ENCODE measurements at places on chromosomes 6 and 20.

- no peak for DNase-seq
Observed at GRCh38 chr20:52247548-52247947, 56.0 kb upstream of the ZFP64 start.

DNA sequence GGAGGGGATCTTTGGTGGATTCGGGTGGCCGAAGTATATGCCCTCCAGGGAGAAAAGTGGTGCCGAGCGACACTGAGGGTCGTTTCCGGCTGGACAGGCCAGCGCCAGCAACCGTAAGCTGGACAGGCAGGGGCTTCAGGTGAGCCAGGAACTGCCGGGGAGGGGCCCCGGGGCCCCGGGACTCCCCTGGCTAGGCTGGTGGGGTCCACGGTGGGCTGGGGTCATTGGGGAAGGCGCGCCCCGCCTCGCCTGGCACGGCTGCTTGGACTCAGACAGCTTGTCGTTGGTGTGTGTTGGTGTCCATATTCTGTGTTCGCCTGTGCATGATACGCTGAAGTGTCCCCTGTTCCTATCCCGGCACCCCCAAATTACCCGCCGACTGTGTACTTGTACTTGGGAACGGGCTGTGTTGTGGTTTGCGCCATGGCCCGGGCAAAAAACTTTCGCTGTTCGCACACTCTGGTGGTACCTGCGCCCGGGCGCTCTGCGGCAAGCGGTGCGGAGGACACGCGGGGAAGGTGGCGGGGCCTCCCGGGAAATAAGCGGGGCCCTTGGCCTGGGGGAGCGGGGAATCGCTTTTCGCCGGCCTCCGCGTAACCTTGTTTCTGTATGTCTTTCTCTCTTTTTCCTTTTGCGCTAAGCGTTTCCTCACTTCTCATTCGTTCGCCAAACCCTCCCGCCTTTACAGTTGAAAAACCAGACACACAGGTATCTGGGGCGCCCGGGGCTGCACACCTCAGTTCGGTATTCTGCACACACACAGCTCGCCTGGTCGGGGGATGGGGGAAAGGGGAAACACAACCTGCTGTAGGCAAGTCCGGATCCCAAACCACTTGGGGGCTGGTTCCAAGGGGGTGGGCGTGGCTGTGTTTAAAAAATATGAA, 3.2 kb downstream of the GNAS start:
- no peak for DNase-seq

GRCh38 chr6:114042267-114043016, 71.5 kb upstream of the HDAC2 start:
- DNase-seq = no peak

DNA sequence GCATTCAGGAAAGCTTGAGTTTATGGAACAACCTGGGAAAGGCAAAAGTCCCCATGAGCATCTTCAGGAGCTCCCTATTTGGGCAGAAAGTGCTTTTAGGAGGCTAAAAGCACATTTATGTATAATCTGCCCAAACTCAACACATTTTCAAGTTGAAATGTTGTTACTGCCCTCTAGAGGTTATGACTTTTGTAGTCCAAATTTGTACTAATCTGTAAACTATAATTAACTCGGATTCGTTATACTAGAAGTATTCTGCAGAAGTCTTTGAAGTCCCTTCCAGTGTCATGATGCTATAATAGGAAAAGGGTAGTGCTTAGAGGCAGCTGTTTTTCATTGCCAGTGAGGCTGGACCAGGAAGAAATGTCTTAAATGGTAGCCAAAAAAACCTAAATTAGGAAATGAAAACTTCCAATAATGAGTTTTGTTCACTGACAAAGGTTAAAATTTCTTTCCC, 44.8 kb upstream of the EMILIN3 start:
- no peak for DNase-seq

- DNase-seq = no peak
Observed at GRCh38 chr6:16130932-16131387, 2.1 kb downstream of the MYLIP start.

GRCh38 chr20:7673841-7674240, 266.4 kb downstream of the HAO1 start:
- no peak for DNase-seq

GRCh38 chr6:106688177-106688951, 59.0 kb downstream of the QRSL1 start:
- DNase-seq = no peak

GRCh38 chr6:28643017-28643740, 117.5 kb downstream of the GPX5 start:
- no peak for DNase-seq

- no peak for DNase-seq
Observed at GRCh38 chr6:161100072-161100471, 108.5 kb downstream of the MAP3K4 start.

DNA sequence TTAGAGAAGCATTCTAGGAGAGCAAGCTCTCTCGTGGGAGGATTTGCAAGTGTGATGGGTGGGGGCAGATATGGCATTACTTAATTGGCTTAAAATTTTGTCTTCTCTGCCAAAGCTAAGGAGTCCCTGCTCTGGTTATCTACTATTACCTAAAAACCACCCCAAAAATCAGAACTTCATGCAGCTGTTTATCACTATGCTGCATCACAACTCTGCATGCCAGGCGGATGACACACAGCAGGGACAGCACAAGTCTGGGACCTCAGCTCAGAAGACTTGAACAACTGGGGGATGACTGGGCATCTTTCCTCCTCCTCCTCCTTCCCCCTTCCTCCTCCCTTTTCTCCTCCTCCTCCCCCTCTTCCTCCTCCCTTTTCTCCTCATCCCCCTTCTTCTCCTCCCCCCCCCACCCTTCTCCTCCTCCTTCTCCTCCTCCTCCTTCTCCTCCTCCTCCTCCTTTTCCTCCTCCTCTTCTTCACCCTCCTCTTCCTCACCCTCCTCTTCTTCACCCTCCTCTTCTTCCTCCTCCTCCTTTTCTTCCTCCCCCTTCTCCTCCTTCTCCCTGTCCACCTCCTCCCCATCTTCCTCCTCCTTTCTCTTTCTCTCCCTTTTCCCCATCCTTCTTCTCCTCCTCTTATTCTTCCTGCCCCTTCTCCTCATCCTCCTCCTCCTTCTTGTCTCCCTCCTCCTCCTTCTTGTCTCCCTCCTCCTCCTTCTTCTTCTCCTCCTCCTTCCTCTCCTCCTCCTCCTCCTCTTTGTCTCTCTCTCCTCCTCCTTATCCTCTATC, 218.6 kb upstream of the PMEPA1 start:
- no peak for DNase-seq

DNA sequence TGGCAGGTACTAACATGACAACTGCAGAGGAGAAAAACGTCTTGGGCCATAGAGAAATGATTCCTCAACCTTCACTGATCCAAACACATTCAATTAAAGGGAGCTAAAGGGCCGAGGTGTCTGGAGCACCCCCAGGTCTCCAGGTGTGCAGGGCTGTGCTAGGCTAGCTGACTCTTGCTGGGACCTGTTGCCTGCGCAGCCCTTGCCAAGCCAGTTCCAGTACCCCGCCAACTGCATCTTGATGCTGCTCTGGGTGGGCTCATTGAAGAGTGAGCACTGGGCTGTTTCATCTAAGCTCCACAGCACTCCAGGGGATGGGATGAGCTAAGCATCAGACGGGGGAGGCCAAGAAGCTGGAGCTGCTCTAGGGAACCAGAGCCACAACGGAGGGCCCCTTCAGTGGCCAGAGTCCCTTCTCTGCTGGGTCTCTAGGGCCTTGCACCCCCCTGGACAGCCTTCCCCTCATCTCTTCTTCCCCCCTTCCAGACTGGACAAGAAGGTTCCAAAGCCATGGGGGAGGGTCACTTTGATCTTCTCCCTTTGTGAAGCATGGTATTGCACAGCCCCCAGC, 15.9 kb downstream of the LEMD2 start:
- DNase-seq = no peak

DNA sequence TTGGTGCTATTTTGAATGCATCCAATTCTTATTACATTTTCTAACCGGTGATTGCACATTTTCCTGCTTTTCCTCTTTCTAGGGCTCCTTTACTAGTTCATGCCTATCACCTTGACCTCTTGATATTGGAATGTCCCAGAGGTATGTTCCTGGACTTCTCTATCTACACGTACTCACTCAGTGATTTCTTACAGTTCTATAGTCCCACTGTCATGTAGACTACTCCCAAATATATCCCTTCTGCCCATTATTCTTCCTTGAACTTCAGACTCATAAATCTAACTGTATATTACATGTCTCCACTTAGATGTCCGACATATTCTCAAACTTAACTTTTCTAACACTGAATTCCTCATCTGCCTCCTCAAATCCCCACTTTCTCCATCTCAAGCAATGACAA, 7.2 kb upstream of the AHI1 start:
- DNase-seq = no peak

- DNase-seq = no peak
Observed at GRCh38 chr20:21628800-21629199, 76.7 kb upstream of the PAX1 start.

DNA sequence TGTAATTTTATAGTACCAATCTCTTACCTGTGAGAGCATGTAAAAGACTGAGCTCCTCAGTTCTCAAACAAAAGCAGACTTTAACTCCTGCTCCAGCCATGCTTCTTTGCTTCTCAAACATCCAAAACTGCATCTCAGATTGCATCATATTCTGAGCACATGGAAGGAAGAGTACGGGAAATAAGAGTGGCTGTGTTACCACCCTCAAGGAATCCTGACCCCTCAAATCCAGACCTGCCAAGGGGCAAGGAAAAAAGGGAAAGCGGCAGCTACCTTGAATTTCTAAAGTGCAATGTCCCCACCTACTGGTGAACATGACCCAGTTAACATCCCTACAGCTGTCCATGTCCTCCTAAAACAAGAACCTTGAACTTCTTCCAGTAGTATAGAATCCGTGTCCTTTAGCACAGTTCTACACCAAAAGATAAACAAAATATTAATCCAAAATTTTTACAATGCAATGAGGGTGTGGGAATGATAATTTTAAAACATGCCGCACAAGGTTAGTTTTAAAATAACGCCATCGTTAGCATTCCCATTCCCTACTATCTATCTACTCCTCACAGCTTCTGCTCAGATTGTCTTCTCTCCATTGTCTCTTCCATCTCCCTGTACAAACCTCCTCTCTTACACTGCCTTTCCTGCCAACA, 34.1 kb upstream of the HLA-DQB1 start:
- DNase-seq = peak; percentile 16

DNA sequence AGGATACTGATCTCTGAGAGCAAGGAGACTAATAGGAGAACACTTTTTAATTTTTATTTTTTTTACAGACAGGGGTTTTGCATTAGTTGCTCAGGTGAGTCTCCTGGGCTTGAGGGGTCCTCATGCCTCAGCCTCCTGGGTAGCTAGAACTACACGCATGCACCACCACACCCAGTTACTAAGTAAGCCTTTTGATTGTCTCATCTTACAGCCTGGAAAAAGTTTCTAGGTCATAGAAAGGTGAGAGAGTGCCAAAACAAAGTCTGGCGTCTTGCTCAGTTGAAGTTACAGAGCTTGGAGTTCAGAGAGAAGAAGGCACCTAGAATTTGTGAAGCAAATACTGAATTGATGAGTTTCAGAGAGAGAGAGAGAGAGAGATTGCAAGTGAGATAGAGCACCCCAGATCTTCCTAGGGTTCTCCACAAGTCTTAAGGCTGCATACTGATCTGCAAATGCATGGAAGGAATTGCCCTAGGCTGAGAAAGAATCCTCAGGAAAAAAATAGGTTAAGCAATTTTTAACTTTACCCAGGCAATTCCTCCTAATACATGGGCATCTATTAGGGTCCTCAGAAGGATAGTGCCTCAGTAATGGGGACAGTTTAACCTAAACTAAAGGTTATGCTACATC, 37.6 kb upstream of the PHIP start:
- DNase-seq = no peak

GRCh38 chr20:56157530-56158203, 90.9 kb upstream of the MC3R start:
- DNase-seq = no peak
